ENCODE measurements at places on chromosomes 12 and 14.

GRCh38 chr12:76178452-76178851 is 94.0 kb upstream of the NAP1L1 start:
- DNase-seq = no peak

DNA sequence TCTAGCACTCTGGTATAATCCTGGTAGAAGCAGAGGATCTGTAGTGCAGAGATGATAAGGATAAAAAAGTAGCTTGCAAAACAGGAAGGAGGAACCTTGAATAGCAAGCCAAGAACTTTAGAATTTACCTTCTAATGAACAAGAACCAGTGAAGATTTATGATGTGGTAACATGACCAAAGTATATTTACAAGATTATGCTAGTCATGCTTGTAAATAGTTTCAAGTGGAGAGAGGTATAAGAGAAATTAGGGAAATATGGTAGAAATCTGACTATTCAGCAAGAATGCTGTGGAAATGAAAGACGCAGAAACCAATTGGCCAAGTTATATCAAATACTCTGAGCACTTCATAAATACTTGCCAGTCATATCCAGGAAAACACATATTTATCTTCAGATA is 47.8 kb downstream of the ERGIC2 start:
- no peak for DNase-seq

DNA sequence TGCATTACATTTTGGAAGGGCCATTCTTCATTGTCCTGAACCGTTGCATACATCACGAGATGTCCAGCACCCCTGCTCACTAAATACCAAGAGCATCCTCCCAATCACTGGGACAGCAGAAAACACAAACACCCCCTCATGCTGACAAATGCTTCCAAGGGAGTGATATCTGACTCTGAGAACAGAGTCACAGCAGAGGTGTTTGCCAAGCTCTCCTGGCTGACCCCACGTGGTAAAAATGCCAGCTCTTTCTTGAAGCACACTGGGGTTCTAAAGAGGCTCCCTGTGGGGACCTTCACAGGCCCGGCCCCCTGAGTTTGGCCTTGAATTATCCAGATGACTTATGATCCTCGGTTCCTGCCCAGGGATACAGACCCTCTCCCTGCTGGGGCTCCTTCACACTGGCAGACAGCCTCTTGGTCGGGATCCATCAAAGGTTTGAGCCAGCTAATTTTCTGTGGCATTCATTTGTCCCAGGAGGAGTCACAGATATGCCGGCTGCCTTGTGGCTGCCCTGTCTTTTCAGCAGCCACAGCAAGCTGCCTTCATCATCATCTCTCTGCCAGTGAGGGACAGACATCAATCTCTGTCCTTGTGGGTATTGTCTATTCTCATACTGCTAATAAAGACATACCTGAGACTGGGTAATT is 43.1 kb upstream of the PSMC1 start:
- DNase-seq = no peak

- no peak for DNase-seq
Observed at GRCh38 chr14:83856334-83856733, 1673.6 kb upstream of the FLRT2 start.

DNA sequence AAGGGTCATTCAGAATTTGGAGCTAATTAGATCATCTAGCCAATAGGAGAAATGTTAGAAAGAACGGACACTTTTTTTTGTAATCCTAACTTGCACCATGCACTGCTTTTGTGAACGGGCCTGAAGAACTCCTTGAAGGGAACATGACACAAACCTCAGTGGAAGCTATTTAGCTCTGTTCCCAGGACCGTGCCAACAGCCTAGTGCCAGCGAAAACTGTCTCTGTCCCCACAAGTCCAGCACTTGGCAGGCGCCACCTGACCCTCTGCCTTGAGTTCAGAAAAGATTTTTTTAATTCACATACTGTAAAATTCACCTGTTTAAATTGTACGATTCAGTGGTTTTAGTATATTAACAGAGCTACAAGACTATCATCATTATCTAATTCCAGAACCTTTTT is 31.3 kb upstream of the KCNA5 start:
- DNase-seq = no peak

DNA sequence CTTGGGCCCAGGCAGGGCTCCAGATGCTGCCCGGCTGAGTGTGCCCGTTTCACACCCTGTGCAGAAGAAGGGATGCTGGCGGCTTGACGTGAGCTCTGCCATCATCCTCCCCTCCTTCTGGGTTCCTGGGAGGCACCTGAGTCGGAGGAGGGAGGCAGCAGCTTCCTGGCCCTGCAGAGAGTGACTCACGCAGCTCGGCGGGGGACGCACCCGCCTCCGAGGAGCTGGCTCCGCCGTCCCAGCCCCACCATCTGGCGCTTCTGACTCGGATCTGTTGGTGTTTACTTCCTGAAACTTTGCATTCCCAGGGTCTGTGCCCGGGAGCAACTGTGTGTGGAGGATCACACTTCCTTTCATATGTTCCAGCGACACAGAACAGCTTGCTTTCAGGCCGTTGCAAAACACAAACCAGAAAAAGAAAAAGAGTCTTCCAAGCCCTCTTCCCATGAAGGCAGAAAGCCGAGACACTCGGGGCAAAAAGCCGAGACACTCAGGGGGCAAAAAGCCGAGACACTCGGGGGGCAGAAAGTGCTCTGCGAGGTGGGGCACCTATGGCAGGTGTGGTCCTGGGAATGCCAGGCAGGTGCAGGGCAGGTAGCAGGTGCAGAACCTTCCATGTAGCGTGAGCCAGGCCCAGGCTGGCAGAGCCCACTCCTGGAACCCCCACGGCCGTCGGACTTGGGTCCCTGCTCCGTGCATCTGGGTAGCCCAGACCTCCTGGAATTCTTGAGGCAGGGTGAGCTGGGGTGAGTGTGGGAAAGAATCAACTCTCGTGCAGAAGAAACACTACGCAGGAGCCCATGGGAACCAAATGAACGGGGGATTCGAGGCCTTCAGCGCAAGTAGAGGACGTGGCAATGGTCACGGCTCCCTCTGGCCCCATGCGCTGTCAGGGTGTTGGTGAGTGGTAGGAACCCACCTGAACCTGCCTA is 27.6 kb upstream of the GALNT9 start:
- DNase-seq = peak; percentile 60

DNA sequence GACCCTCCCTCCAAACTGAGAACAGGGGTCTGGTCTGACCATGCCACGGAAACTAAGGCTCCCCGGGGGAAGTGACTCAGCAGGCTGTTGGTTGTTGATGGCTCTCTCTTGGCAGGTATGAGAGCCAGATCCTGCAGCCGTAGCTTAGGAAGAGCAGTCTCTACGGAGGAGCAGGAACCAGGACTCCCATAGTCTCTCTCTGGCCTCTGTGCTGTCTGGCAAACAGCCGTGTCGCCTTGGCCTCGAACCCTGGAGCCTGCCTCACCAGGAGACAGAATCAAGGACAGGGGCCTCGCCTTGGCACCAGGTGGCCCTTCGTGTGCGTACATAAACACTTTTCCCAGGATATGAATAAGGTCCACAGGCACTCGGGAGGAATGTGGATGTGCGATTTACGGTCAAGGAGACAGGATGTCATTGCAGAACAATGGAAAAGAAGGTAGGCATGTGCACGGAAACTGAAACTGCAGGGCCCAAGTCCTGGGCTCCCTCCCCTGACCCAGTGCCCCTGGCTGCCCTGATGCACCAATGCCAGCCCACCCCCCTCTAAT is 7.9 kb downstream of the VWF start:
- peak; percentile 56 for DNase-seq

- DNase-seq = no peak
Observed at GRCh38 chr12:120760349-120761254, 35.0 kb downstream of the ACADS start.

GRCh38 chr14:24846261-24846660 is 203.7 kb downstream of the STXBP6 start:
- DNase-seq = no peak

- peak; percentile 33 for DNase-seq
Observed at GRCh38 chr12:57772429-57773322, at the start of gene EEF1AKMT3. Gene EEF1AKMT3, plus strand, starts transcription at chr12:57772614. Its CDS starts 111 bp downstream, at chr12:57772725.

GRCh38 chr12:76860256-76860655 is 18.6 kb downstream of the CSRP2 start:
- no peak for DNase-seq

GRCh38 chr14:55699131-55700057 is 119.4 kb downstream of the KTN1 start:
- DNase-seq = peak; percentile 26

DNA sequence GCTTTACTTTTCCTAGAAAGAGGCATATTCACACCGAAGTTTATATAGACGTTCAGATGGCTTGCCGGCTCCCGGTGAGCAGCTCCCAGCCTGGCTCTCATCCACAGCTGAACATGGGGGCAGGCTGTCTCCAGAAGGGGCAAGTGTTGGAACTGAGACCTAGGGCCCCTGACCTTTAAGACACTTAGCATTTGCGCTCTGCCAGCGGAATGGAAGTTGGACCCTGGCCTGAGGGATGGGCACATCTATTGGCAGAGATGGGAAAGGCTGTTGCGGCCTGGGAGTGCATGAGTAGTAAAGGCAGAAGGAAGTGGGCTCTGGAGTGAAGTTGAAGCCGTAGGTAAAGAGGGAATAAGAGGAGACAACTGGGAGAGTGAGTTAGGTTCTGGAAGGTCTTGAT is 54.2 kb upstream of the TSPAN9 start:
- no peak for DNase-seq

GRCh38 chr12:124227951-124228711 is 66.8 kb upstream of the RFLNA start:
- DNase-seq = no peak

DNA sequence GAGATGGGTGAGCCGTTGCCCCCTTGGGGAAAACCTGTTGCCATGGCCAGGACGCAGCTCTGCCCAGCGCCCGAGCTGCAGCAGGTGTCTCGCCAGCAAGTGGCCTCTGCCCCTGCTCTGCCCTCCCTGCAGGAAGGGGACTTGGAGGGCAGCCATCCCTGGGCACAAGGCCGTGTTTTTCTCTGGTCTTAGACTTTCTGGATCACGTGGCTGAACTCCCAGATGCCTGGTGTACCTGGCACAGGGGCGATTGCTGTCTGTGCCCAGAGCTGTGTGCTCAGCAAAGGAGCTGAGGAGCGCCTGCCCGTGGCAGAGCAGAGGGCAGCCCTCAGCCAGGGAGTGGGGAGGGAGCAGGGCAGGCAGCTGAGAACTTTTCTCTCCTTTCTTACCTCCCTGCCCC is 38.0 kb downstream of the TMEM63C start:
- DNase-seq = no peak

DNA sequence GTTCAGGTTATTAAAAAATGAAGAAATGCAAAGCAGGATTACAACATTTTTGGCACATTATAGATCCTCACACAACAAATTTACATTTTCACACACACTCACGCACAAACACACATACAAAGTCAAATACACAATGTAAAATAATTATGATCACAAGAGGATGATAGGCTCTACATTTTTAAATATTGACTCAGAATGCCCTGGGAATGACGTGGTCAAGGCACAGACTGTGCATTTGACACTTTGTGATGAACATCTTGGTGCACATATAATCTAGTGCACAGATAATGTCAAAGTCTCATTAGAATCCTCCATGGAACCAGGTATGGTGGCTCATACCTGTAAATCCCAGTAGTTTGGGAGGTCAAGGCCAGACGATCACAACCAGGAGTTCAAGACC is 49.4 kb downstream of the DPF3 start:
- peak; percentile 10 for DNase-seq

DNA sequence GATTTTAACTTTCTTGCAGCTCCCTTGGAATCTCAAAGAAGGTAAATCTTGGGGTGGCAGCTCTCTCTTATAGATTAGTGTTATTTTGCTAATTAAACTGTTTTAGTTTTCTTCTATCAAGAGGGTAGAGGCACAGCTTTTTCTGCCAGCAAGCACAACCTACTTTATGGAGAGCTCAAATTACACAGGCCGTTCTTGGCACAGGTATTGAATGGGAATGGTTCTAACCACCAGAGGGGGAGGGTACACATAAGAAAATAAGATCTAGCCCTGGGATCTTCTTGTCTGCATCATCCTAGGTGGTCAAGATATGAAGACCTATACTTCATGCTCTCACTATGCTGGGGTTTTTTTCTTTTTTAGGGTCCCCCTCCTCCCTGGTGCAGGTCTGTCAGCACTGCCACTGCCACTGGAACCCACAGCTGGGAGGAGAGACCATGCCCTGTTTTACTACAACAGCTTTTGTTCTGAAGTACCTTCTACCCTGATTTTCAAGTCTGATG is 48.6 kb upstream of the STAC3 start:
- no peak for DNase-seq

Measured in brain microvascular endothelial cell (primary cell).